Skin of body (tissue), 3 donors: ENCODE measurements at places on chromosomes 16 and 17. TPM values are rescaled to one million over a fixed set of nuclear protein-coding genes. Genes with fewer than 3 reads are reported as not detected.

MEOX1 gene
- total RNA-seq: 10.9 TPM

CSH1 gene
- not detected for total RNA-seq

GLP2R gene
- total RNA-seq: 0.30 TPM

CA5A gene
- total RNA-seq: not detected

SSTR5 gene
- not detected for total RNA-seq

GFAP gene
- 0.69 TPM for total RNA-seq

HAS3 gene
- total RNA-seq: 9.9 TPM

CCL4 gene
- total RNA-seq: 7.1 TPM

SLC16A6 gene
- total RNA-seq: 2.5 TPM

STARD3 gene
- total RNA-seq: 15.8 TPM

DCTPP1 gene
- total RNA-seq: 14.3 TPM

KIFC3 gene
- total RNA-seq: 21.3 TPM

TVP23C gene
- total RNA-seq: 38.2 TPM

PPL gene
- 69.8 TPM for total RNA-seq

NPIPA2 gene
- not detected for total RNA-seq

TBC1D3C gene
- not detected for total RNA-seq

PKMYT1 gene
- total RNA-seq: 3.6 TPM

ODAD4 gene
- 0.89 TPM for total RNA-seq

LRRC75A gene
- 2.9 TPM for total RNA-seq

LDHD gene
- total RNA-seq: 7.5 TPM

NOS2 gene
- total RNA-seq: 0.89 TPM

SLC5A2 gene
- 0.10 TPM for total RNA-seq

ACSM2B gene
- not detected for total RNA-seq
